Effector CD8-positive, alpha-beta T cell (primary cell): ENCODE measurements at places on chromosomes 6 and 20.

DNA sequence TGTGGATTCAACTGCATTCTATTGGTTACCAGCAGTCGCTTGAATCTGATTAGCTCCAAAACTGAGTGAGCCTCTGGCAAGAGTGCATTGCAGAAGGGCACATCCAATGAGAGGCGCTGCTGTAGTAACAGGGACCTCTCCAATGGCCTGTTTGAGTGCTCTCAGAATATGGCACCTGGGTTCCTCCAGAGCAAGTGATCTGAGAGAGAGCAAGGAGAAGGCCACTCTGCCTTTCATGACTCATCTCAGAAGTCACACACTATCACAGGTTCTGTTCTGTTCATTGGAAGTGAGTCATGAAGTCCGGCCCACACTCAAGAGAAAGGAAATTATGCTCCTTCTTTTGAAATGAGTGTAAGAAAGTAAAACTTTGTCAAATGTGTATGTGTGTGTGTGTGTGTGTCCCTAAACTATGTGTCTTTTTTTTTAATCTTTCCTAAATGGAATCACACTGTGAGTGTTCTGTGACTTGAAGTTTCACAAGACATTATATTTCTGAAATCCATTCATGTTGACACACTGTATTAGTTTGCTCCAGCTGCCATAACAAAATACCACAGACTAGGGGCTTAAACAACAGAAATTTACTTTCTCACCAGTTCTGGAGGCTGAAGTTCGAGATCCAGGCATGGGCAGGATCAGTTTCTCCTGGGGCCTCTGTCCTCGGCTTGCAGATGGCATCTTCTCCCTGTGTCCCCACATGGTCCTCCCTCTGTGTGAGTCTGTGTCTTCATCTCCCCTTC lies 138.3 kb upstream of the CDYL start:
- DNase-seq: no peak

- no peak for DNase-seq
These were observed 448.0 kb downstream of the EYS start for GRCh38 chr6:65259059-65259458.

DNA sequence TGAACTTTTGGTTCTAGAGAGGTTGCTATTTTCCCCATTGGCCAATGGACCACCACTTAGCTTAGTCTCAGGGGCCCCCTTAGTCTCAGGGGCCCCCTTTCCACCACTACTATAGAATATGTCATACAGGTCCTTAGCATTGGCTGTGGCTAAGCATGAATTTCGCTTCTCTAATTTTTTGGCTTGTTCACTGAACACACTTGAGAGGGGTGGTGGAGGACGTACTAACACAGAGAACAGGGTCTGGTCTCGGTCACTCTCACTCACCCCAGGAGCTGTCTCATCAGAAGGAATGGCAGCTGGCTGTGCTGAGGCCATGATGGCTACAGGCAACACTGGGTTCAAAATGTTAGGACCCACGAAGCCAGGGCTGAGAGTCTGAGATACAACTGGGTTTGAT lies 30.3 kb downstream of the ZNF318 start:
- DNase-seq: no peak

GRCh38 chr6:37595859-37596258 lies 96.2 kb upstream of the CCDC167 start:
- DNase-seq: no peak

DNA sequence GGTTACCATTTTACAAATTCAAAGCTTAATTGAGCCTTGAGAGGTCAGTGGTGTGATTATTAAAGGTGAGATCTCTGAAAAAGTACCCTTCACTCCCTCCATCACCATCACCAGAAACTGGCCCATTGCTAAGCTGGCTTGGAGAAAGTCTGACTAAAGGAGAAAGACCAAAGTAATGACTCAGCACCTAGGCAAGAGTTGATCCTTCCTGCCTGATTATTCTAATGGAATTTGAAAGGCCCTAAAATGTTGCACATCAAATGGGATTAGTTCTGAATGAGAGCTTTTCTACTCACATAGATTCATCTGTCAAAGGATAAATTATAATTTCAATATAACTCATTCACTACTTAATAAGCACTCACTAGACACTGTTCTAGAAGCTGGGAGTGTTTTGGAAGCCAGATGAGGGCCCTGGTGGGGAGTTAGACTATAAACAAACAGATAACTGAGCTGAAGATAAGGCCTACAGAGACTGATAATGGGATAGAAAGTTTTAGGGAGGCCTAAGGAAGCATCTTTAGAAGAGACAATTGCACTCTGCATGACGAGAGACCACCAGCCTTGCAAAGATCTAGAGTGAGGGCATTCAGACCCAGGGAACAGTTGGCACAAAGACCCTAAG lies 366.7 kb downstream of the SYNE1 start:
- DNase-seq: no peak

DNA sequence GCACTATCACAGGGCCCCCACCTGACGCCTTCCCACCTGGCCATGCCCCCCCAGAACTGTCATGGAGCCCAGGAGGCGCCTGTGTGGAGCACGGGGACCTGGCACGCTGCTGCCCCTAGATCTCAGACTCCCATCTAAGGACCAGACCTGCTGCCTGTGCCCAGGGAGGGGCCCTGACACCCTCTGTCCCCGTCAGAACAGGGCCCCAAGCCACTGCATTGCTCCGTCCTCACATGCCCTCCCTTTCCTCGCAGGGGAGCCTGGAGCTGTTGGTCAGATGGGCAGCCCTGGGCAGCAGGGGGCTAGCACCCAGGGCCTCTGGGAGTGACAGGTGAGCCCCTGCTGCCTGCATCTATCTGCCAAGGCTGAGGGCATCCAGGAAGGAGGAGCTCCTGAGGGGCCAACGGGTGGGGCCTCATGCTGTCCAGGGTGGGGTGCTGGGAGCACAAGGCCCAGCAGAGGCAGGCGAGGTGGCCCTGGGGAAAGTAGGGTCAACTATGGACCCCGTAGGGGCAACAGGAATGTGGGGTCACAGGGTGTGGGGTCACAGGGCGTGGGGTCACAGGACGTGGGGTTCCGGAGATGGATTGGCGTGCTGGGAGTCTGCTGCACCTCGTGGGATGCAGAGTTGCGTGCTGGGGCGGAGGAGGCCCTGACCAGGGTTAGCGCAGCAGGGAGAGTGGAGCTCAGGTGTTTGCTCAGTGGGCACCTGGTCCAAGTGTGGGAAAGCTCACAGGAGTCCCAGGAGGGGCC lies 31.6 kb downstream of the CHRNA4 start:
- DNase-seq: no peak

DNA sequence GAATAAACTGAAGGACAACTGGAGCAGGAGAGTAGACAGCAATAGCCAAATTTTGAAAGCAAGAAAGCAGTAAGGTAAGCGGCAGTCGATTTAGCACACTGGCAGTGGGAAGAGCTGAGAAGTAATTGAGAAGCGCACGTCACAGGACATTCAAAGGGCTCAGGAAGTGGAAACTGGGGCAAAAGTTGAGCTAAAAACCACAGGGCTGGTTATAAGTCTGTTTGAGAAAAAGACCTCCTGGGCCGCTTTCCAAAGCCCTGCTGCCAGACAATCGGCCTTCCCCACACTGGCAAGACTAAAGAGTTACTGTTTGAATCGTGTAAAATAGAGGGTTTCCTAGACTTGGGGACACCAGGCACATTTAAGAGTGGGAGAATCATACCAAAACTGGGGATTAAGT lies 161.4 kb downstream of the DNAH8 start:
- DNase-seq: no peak

DNA sequence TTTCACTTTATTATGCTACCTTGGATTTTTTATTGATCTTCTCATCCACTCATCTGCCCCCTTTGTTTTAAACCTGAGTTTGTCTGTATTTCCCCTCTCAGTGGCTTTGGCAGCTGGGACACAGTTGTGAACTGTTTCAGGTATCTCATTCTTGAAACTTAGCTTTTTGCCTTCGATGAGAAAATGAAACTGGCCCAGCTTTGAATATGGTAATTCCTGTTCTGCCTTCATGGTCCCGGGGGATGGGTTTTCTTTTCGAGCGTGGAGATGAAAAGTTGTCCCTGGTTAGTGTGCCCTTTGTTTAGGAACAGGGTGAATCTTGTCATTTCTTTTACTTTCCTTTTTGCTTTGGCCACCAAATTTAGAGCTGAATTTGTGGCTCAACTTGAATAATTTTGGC lies 25.6 kb downstream of the DHX35 start:
- DNase-seq: no peak

GRCh38 chr20:43925801-43926200 lies 11.1 kb downstream of the TOX2 start:
- DNase-seq: no peak

DNA sequence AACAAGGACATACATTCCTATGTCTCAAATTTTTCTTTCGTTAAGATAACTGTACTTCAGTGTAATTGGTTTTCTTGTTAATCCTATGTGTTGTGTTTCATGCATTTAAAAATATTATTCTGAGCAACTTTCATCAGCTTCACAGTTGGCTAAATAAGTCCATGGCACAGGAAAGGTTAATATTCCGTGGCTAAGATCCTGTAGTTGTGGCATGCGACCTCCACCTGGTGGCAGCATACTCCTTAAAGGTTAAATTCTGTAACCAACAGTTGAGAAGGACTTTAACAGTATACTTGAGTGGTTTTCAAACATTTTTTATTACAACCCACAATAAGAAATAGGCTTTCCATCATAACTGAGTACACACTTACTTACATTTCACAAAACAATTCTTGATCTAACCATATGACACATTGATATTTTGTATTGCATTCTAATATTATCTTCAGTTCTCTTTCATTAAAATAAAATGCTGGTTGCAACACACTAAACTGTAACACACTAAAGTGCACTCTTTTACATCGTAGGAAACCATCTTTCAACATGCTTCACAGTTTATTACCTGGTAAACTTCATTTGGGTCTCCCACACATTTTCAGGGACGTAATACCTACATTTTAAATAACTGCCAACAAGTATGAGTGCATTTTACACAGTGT lies 118.3 kb downstream of the SLX4IP start:
- DNase-seq: no peak

DNA sequence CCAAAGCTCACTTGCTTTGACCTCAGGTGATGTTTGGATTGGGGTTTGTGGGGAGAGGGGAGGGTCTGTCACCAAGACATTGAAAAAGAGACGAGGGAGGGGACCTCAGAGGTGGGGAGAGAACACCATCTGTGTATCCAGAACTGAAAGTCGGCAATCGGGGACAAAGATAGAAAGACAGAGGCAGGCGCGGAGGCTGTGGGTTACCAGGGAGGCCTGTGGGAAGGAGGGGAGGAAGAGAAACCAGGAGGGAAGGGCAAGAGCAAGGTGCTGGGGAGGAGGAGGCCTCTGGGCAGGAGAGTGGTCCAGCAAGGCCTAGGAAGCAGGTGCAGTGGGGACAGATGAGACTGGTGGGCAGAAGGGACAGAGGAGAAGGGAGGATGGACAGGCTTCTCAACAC lies 211.2 kb downstream of the CDC5L start:
- DNase-seq: no peak

DNA sequence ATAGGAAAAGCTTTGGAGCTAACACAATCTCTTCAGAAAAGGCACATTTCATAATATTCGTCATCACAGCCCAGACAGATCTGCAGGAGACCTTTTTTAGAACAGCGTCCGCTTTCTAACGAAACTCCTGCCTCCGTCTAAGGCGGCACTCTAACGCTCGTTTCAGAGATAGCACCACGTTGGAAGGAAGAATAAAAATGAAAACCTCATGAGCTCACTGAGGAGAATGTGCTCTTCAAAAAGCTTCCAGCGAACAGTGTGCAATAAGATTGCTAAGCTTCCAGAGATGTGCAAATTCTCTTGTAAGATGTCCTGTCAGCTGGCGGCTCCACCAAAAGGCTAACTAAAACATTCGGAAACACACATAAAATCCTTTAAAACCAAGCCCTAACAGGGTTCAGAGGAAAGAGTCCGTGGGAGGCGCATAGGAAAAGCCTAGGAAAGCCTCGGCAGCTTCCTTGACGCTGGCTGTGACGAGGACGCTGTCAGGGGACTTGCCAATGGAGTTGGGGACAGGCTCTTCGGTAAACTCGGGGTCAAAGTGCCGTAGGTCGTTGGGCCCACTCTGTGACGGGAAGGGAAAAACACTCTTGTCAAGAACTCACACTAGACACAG lies 117.6 kb upstream of the SLC2A12 start:
- no peak for DNase-seq

- no peak for DNase-seq
These were observed 92.6 kb downstream of the SNX5 start for GRCh38 chr20:17875981-17876385.

DNA sequence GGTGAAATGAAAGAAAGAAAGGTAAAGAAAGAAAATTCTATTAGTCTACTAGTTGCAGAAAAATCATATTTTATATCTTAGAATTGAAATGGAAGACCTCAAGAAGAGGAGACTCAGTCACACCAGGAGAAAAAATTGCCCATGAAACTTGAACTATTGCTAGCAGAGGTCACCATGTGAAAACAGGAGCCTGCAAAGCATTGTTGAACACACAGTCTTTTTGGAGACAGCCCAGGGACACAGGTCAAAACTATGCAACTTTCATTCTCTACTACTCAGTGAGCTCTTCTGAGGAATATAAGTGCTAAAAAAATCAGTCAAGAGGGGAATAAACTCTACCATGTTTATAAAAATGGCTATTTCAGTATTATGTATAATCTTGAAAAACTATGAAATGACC lies 89.8 kb upstream of the TENT5A start:
- no peak for DNase-seq
